ENCODE measurements at places on chromosomes 4 and X.

- no peak for DNase-seq
Measured at GRCh38 chrX:154791467-154791866, 13.8 kb downstream of the MPP1 start.

DNA sequence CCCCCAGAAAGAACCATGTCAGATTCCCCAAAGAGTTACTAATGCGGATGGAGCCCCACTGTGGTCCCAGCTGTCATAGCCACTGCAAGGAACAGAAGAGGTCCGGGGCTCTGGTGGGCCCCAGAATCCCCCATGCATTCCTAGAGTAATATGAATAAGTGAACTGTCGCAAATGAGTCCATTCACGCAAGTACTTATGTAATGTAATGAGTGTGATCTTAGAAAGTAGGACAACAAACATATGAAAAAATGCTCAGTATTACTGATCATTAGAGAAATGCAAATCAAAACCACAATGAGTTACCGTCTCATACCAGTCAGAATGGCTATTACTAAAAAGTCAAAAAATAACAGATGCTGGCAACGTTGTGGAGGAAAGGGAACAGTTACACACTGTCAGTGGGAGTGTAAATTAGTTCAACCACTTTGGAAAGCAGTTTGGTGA lies 141.5 kb upstream of the RBPJ start:
- no peak for DNase-seq

DNA sequence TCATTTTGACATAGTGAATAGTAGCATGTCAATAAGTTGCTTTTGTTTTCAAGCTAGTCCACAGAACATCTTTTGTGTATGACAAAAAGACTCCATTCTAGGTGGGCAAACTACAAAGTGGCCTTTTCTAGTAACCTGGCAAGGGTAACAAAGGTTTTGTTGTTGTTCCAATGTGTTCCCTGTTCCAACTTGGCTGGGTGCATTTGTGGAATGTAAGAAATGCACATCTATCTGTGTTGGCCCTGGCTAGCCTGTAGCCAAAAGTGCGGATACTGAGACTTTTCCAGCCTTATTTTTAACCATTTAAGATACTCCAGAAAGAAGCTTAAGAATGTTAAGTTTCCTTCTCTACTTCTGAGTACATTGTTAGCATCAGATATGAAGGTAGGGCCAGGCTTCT lies 118.7 kb upstream of the CHRDL1 start:
- DNase-seq: no peak

GRCh38 chrX:53714580-53715345 lies 28.2 kb upstream of the HUWE1 start:
- peak; percentile 28 for DNase-seq

- no peak for DNase-seq
Measured at GRCh38 chrX:85905851-85906250, 141.5 kb downstream of the CHM start.

GRCh38 chr4:158519226-158519625 lies 2.5 kb upstream of the RXFP1 start:
- no peak for DNase-seq

- peak; percentile 30 for DNase-seq
Measured at GRCh38 chr4:66565801-66566200, 895.5 kb upstream of the EPHA5 start.

DNA sequence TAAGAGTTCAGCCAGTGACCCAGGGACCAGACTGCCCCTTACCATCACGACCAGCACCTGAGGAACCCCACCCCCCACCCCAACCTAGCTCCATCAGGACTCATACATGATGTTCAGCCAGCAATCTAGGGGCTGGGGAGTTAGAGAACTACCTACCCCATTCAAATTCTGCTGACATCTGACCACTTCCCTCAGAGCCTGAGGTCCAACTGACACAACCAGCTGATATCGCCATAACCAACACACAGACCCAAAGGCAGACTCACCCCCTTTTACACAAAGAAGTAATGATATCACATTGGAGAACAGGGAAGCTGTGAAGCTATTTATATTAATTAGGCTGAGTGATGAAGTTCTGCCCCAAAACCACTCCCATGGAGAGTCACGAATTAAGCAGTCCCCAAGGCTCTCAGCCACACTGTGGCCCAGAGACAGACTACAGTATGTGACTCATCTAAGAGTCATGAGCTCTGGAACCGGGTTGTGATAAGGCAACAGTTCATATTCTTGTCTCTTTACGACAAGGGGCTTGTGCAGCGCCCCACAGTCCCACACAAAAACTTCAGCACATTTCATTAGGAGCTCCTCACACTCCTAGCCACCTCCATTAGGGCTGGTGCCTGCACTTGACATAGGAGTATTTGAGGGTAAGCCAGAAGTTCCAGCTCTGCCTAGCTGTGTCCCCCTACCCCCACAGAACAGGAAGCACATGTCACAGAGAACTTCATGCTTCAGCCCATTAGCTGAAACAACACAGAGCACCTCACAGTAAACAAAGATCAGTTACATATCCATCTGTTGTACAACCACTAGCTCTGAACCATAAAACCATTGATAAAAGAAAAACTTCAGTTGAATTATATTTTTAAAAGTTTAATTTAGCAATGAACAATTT lies 184.7 kb upstream of the ZCCHC13 start:
- DNase-seq: peak; percentile 32

GRCh38 chr4:127783026-127783769 lies 1.1 kb downstream of the HSPA4L start:
- DNase-seq: peak; percentile 75

DNA sequence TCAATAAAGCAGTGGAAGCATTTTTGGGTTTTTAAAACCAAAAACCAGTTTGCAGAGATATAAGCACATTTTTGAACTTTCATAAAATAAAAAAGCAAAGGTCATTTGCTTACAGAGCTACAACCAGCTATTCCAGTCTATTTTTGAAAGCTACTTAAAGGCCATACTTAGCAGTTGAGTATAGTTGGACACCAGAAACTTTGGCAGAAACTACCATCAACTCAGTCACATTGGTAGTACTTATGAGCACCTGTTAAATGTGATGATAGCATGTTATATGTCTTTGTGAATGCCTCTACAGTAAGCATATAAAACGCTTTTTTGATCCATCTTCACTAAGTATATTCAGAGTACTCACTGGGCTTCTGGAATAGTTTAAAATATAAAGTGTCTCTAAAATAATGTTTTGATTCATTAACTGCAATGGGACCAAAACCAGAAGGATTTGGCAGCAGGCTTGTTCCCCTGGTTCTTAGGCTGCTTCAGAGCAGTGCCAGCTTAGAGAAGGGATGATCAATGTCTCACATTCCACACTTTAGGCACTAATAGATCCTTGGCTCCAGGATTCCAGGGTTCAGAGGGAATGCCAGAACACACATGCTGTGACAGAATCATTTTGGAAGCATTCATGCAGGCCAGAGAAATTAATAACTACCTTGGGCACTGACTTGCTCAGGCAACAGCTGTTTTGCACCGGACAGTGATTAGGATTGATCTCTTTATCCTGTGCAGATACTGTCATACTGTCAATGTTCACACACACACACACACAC lies 103.9 kb downstream of the IQCM start:
- no peak for DNase-seq

GRCh38 chr4:123671636-123672404 lies 275.2 kb downstream of the SPRY1 start:
- DNase-seq: no peak

- DNase-seq: no peak
Measured at GRCh38 chr4:54614149-54614548, 43.6 kb upstream of the KIT start.

DNA sequence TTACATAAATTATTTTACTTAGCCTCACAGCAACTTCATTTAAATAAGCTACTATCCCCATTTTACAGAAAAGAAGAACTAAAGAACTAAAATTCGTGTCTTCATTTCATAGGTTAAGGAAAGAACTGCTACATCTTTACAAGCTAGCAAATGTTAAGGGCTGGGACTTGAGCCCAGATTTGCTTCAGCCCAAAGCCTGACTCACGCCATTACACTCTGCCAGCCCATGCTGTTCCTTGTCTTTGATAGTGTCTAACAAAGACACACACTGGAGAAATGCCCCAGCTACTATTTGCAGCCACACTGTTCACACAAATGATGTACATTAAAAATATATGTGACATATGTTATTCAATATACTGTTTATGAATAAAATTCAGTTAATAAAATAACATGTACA lies 29.0 kb upstream of the ERVMER34-1 start:
- DNase-seq: peak; percentile 31

GRCh38 chr4:188612659-188613058 lies 473.4 kb downstream of the TRIML1 start:
- no peak for DNase-seq

DNA sequence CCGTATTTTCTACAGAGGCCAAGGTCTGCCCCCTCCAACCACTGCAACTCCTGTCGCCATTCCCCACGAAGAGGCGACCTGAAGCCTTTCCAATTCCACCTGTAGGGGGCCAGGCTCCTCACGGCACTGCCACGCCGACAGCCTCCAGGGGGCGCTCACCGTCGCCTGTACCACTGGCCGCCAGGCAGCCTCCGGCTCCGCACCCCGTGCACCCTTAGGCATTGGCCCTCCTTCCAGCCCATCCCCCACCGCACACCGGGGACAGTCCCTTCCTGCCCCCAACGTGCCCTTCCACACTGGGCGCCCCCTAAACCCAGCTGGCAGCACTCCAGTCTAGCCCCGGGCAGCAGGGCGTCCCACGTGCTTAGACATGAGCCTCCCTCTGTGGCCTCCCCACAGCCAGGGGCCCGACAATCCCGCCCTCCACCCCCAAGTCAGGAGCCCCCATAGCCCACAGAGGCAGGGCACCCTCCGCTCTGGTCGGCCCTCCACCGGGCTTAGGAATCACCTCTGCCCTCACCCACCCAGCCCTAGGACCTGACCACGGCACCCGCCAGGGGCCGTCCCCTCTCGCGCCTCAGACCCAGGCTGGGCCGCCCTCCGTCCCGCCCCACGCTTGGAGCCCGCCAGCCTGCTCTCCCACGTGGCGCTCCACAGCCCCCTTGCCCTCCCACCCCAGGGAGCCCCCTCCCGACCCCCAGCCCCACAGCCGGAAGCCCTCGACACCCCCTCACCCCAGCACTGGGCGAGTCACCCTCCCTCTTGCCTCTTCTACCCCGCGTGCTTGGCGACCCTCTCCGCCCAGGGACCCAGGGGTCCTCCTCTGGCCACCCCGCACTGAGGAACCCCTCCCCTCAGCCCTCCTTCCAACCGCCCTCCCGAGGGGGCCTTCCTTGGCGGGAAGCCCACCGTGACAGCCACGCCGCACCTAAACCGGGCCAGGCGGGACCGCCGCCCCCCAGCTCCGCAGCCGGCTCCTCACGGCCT lies 711 bp downstream of the PNMA6E start:
- DNase-seq: peak; percentile 11

- DNase-seq: no peak
Measured at GRCh38 chr4:75056277-75056676, 123.4 kb downstream of the PARM1 start.

DNA sequence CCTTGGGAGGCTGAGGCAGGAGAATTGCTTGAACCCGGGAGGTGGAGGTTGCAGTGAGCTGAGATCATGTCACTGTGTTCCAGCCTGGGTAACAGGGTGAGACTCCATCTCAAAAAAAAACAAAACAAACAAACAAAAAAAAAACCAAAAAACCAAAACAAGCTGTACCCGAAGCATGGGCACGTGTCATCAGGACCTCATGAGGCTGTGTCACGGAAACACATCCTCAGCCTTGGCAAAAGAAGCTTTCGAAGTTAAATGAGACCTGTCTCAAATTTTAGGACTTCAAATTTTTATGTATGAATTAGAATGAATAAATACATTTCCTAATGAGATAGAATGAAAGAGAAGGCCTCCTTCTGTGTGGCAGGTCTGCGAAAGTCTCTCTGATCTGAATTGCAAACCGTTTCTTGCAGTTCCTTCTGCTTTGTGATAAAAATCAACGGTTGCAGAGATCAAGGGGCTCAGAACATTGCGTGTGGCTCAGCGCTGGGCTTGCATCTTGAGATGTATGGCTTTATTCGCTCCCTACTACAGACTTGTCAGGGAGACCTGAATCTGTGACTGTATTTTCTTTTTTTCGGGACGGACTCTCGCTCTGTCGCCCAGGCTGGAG lies 19.5 kb upstream of the CRLF2 start:
- DNase-seq: no peak

DNA sequence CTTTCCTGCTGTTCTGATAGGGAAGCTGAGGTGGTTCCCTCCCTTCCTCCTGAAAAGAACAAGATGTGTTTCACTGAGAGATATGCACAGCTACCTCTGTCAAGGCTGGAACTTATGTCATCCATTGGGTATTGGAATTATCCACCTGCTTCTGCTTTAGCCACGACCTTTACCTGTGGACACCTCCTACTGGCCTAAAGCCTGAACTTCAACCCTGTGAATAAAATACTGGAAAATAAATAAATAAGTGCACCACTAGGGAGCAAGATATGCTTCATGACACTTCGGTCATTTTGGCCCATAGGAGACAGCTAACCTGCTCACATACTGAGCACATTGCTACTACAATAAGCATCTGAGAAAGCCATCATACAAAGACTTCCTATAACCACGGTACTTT lies 419.9 kb upstream of the NWD2 start:
- DNase-seq: no peak

GRCh38 chr4:8855818-8856245 lies 15.8 kb downstream of the HMX1 start:
- no peak for DNase-seq

- DNase-seq: no peak
Measured at GRCh38 chrX:8783097-8783713, 18.0 kb downstream of the FAM9A start.

DNA sequence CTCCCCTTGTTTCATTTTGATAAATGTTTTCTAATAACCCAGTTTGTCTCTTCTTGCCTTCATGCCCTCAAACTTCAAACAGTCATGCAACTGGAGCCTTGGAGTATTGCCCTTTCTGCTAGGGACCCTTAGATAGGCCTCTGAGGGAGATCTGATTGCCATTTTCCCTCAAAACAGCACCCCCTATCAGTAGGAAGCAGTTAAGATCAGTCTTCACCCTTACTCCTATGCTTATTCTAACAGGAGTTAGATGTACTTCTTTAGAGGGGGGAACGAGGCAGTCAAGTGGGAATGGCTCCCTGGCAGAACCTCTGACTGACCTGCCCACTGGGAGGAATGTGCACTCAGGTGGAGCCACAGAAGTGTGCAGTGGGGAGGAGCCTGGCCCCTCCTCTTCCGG lies 74.1 kb downstream of the FAM47A start:
- DNase-seq: no peak

- no peak for DNase-seq
Measured at GRCh38 chr4:13782231-13782630, 154.7 kb upstream of the BOD1L1 start.

- DNase-seq: no peak
Measured at GRCh38 chrX:11285651-11286050, 7.6 kb upstream of the AMELX start.

DNA sequence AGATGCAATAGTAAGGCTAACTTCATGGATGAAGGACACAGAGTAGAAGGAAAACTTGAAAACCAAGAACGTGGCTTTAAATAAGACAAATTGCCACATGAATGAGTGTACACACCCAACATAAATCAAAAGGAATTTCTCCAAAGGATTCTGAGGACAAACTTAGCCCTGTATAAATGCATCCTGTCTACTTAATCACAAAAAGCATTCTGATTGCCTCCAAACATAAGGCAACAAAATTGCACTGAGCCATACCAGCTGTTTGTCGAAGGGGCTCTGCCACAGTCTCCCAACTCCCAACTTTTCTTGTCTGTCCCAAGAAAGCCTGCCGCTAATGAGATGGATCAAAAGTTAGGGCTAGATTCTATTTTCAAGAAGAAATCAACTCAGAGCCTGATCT lies 194.3 kb downstream of the SOWAHB start:
- no peak for DNase-seq
